ENCODE measurements at places on chromosomes 4 and X.

DNA sequence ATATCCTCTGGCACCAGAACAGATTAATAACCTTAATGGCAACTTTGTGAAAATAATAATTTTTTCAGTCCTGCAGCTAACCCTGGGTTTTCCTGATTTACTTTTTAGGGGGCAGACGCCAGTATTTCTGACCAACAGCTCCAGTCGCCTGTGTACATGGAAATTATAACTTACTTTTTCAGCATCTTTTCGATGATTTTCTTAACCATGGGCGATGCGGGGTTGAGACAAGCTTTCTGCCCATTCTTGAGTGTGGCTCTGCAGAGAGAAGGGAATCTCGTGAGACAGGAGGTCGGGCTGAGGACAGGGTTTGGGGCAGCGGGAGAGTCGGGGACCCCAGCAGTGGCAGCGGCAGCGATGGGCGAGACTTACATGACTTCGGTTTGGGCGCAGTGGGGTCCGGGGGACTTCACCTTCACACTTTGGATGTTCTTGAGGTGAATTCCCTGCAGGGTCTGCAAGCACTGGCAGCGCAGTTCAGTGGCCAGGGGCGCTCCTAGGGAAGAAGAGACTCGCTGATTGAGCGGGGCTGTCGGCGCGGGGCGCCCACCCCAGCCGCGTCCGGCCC, 484 bp downstream of the CXCL2 start:
- no peak for DNase-seq

- no peak for DNase-seq
These were observed 80.8 kb downstream of the HTRA3 start for GRCh38 chr4:8350352-8350751.

GRCh38 chr4:83993774-83994173, 457.9 kb downstream of the GPAT3 start:
- no peak for DNase-seq

GRCh38 chr4:14856062-14856933, 146.0 kb upstream of the CPEB2 start:
- DNase-seq, result peak; percentile 85

- no peak for DNase-seq
These were observed 183.1 kb upstream of the MXRA5 start for GRCh38 chrX:3529466-3530010.

DNA sequence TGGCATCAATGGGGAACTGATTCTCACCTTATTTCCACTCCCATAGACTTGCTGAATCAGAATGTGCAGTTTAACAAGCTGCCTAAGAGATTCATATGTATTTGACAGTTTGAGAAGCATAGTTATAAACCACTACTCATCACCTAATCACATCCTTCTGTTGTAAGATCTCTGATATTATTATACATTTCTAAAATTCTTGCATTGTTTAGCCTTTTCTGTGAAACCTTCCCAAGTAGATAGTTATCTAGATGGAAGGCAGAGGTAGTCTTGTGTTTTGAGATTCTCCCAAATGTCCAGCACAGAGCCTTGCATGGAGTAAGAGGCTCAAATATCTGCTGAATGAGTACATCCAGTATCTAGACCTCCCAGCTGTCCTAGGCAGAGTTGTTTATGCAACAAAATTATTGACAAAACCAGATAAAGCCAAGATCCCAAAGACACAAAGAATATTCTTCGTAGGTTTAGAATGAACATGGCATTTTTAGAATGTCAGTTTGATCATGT, 227.3 kb downstream of the KDR start:
- DNase-seq, result no peak

DNA sequence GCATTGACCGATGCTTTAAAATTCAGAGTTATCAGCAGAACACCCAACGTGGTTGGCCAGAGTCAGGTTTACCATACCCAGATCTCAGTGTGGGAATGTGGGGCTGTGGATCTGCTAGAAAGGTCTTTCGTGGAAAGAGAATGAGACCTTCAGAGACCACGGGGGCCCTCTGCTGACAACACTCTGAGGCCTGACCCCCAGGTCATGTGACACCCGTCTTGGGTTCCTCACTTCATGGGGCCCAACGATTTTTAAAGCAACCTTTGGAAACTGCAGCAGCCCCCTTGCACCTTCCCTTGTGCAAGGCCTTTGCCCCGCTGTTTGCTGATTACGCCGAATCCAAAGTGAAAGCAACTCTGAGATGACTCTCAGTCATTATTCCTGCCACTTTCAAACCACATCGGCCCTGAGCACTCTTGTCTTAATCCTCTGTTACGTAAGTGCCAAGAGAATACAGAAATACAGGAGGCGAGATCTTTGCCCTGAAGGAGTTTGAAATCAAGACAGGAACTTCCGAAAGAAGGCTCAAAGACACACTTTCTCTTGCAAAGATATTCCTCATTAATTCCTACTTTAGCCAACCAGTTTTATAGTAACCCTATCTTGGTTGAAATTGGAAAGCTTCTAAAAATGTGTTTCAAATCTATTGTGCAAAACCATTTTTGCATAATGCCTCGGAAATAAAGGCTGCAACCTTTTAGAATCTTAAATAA, 88.3 kb downstream of the EVC2 start:
- DNase-seq, result no peak

DNA sequence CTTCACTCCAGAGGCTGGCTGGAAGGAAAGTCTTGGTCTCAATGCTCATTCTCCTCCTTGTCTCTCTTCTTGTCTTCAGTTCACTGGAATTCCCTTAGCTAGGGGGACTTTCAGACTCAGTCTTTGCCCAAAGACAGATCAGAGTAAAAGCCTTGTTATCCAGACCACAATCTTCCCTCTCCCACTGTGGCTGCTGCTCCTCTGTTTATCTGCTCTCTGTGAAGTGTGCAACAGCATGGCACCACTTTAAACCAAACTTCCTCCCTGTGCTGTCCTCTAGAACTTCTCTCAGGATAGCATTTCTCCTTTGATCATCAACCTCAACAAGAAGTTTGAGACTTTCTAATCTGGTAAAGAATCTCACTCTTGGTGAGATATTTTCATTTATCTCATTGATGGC, 530.1 kb upstream of the SLIT2 start:
- DNase-seq, result no peak

DNA sequence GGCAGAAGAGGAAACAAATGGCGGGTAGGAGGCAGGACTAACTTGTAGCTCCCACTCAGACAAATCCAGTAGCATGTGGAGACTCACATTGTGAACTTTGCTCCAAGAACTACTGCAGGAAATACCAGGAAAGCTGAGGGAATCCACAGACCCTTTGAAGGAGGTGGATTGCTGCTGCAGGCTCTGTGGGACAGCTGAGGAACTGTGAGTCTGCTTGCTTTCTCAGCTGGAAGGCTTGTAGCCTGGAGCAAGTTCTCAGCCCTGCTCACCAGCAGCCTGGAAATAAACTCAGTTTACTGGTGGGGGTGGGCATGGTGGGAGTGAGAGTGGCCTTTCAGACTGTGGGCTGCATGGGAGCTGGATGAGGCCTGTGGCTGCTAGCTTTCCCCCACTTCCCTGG, 16.0 kb downstream of the RTL3 start:
- no peak for DNase-seq

DNA sequence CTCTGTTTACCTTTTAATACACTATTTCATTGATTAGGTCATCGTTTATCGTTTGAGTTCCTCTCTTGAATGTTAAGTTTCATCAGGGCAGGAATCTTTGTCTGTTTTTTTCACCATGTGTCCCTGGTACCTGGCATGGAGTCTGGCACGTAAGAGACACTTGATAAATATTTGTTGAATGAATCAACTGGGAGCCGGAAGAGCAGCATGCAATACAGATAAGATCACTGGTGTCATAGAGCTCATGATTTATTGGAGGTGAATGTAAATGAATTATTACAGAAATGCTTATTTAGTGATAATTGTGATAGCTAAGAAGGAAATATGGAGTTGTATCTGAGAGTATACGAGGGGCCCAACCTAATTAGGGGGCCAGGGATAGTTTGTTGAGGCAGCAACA, 62.8 kb downstream of the UCHL1 start:
- DNase-seq, result peak; percentile 77

GRCh38 chr4:59484944-59485343, 1715.2 kb upstream of the ADGRL3 start:
- no peak for DNase-seq

- no peak for DNase-seq
These were observed 44.7 kb upstream of the BEX4 start for GRCh38 chrX:103170216-103170615.

DNA sequence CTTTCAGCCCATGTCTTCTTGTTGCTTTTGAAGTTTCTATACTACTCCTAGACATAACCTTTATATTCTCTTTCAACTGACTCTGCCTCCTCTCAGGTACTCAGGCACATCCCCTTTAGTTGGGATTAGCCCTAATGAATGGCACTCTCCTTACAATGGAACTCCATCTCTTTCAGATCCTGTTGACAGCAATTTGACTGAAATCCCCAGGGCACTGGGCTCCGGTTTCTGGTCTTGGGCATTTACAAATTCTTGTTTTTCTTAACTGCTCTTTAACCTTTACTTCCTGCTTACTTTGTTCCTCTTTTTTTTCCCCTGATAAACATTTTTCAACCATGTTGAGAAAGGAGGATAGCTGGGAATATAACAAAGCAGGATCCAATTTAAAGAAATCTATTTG, 68.9 kb downstream of the ENOX2 start:
- no peak for DNase-seq

GRCh38 chr4:15186149-15186548, 183.9 kb downstream of the CPEB2 start:
- no peak for DNase-seq

DNA sequence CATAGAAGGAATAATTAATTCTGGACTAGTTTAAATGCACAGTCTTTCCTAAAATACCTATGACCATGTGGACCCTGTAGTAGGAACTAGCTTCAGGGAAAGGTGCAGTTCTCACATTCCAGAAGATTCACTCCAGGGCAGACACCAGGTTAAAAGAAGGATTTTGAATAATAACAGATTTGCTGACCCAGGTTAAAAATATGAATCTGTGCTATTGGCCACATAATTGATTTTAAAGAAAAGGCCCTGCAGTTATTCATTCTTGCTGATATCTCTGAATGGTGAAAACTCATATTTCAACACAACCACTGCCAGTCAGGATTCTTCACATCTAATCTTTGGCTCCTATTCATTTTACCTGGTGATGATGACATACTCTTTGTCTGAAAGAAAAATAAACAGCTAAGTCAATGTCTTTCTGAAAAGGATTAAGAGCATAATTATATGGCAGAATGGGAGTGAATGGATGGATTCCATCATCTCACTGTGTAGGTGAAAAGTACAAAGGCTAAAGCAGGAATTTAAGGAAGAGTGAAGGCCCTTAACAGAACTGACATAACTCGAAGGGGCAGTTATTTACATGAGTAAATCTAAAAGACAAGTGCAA, 432.8 kb downstream of the PDGFC start:
- no peak for DNase-seq

- DNase-seq, result no peak
These were observed 456.8 kb downstream of the TRIML1 start for GRCh38 chr4:188596021-188596420.

- DNase-seq, result no peak
These were observed 471.8 kb upstream of the FTHL17 start for GRCh38 chrX:31543634-31544033.

DNA sequence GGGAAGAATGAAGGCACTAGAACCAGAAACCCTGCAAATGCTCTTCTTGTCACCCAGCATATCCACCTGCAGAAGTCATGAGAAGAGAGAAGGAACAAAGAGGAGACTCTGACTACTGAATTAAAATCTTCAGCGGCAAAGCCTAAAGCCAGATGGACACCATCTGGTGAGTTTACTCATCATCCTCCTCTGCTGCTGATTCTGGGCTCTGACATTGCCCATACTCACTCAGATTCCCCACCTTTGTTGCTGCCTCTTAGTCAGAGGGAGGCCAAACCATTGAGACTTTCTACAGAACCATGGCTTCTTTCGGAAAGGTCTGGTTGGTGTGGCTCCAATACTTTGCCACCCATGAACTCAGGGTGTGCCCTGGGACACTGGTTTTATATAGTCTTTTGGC, 181.7 kb downstream of the AR start:
- no peak for DNase-seq

DNA sequence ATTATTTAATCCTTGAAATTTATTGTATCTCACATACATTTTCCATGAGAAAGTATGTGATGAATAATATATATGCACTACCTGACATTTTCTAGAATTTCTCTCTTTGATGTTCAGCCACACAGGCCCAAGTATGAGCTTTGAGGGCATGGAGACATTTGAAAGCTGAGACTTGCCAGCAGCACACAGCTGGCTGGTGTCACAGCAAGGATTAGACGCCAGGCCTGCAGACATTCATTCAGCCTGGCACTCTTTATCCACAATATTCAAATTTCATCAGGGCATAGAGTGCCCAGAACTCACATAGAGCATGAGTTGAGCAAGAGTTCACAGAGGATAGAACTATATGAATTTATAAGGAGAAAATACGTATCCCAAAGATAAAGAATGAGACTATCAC, 74.0 kb downstream of the GRIA2 start:
- no peak for DNase-seq

DNA sequence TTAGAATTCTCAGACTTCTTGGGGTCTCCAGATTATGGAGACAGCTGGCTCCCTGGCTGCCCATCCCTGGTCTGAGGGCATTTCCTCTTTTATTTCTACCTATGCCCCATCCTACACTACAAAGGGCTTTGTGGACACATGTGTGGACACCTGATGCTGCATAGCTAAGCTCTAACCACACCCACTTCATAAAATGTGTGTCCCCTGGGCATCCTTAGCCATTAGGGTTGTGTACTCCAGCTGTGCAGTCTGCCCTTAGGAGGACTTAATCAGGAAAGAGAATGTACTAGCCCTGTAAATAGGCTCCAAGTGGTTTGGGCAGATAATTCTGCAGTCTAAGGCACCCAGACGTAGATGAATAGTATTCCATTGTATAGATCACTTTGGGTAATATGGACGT, 47.0 kb downstream of the COQ2 start:
- no peak for DNase-seq

DNA sequence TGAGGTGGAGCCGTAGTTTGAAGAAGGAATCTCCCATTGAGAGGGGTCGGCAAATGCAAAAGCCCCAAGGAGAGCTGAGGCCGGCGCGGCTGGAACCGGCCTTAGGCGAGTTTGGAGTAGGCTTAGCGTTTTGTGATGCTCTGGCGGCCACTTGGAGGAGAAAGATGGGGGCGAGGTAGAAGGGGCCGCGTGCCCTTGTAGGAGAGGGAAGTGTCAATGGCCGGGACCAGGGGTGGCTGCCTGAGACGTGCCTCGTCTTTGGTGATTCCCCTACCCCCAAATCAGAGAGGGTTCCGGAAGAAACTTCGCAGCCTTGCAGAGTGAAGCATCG, 11.7 kb downstream of the MSX1 start:
- no peak for DNase-seq

- no peak for DNase-seq
These were observed 211.4 kb downstream of the MID1IP1 start for GRCh38 chrX:39012621-39013111.

DNA sequence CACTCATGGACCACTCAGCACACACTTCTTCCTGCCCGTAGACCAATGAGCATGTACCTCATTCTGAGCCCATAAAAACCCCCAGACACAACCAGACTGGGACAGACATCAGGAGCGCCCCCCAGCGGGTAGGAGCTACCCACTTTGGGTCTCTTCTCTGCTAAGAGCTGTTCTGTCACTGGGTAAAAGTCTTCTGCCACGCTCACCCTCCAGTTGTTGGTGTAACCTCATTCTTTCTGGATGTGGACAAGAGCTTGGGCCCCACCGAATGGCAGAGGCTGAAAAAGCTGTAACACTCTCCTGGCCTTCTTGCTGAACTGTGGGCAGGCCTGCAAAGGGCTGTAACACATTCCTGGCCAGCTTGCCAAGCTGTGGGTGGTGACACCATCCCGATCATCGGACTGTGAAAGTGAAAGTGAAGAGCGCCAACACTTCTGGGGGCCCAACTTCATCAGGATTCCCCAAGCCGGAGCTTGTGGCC, 137.6 kb downstream of the TECRL start:
- peak; percentile 54 for DNase-seq
